ENCODE measurements at places on chromosomes 11 and 22. TPM values are rescaled to one million over a fixed set of nuclear protein-coding genes. Genes with fewer than 3 reads are reported as not detected.

The SAA1 gene
- total RNA-seq, result 5.5 TPM

The TREH gene
- total RNA-seq, result 0.44 TPM

The SPTBN2 gene
- 33.7 TPM for total RNA-seq

The SOX6 gene
- total RNA-seq, result 6.4 TPM

The FRMD8 gene
- 31.2 TPM for total RNA-seq

The IFITM1 gene
- total RNA-seq, result 150 TPM

The POTEH gene
- not detected for total RNA-seq

The ZP1 gene
- total RNA-seq, result not detected

The SCN3B gene
- total RNA-seq, result 2.1 TPM

The TMEM151A gene
- total RNA-seq, result not detected

The HORMAD2 gene
- not detected for total RNA-seq

Data from ureter (tissue), 1 donor.